ENCODE measurements at places on chromosomes 5 and 9.

DNA sequence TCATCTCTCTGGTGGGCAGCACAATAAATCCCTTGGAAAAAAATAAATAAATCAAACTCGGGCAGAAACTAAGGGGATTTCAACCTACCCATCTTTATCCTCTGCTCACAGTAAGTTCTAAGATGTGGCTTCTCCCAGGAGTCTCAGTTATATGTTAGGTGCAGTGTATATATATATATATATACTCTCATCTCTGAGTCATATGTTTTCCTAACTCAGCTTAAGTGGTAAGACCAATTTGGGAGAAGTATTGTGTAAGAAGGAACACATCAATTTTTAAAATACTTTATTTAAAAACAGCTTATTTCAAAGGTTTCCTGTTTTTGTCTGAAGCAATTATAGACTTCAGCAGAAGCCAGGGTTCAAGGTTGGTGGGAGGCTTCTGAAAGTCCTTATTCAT is 20.3 kb upstream of the OSMR start:
- DNase-seq: no peak

DNA sequence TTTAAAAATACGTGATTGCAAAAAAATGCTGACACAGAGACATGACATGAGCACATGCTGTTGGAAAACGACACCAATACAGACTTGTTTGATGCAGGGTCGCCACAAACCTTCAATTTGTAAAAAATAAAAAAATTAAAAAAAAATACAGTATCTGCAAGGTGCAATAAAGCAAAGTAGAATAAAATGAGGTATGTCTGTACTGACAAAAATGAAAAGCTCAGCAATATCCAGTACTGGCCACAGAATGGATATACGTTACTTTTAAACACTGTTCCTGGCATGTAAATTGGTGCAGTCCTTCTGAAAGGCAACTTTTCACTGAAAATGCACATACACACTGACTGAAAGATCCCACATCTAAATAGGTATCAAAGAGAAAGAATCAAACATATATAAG is 27.1 kb upstream of the C9orf40 start:
- no peak for DNase-seq

- no peak for DNase-seq
Observed at GRCh38 chr5:37869216-37869615, 29.4 kb upstream of the GDNF start.

DNA sequence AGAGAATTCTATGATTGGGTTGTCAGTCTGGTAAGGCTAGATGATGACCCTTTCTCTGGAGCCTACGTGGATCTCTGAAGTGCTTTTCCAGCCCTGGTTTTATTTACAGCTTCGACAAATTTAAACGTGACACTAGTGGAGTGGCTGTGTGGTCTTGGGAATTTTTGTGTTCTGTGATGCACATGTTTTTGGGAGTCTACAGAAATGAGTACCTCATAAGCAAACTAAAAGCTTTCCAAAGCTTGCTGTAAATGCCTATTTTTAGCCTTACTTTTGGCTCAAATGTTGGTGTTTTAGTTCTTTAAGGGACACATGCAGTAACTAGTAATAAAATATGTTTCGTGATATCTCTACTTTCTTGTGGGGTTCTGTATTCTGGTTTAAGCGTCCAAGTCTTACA is 3.3 kb downstream of the LARP1 start:
- DNase-seq: no peak

- no peak for DNase-seq
Observed at GRCh38 chr5:74618106-74618505, 22.4 kb downstream of the ENC1 start.

DNA sequence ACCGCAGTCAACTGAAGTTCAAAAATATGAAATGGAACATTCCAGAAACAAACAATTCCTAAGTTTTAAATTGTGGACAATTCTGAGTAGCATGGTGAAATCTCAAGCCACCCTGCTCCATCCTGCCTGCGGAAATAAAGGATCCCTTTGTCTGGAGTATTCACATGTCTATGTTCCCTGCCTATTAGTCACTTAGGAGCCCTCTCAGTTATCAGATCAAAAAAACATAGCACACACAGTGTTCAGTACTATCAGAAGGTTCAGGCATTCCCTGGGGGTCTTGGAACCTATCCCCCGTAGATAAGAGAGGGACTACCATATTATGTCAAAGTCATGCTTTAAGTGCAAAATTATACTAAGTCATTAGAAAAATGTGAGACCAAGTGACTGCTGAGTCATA is 300.8 kb downstream of the SEMA5A start:
- DNase-seq: no peak

DNA sequence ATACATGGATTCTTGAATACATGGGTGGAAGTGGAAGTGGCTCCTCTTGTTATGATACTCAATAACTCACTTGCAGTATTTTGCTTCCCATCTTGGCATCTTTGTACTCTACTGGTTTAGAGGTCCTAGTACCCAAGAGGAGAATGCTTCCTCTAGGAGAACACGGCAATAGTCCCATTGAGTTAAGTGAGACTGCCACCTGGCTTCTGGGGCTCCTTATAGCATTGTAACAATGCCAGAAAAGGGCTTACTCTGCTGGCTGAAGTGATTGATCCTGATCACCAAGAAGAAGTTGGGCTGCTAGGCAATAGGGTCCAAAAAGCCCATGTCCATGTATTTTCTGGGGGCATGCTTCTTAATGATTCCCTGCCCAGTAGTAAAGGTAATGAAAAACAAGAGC is 627.6 kb upstream of the SGCD start:
- DNase-seq: no peak

DNA sequence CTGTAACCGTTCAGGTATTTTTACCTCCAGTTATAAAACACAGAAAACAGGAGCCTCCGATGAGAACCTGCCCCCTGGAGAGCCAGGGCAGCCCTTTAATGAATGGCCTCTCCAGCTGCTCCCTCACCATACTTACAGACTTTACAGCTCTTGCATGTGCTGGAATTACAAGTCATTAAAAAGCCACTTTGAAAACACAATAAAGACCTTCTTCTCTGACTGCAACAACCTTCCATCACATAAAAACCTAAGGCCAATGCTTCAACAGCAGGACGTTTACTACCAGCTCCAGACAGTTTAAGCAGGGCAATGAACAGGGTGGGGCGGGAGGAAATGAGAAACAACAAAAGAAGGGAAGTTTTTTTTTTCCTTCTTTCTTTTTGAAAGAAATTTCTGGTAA is 213.8 kb downstream of the MLLT3 start:
- no peak for DNase-seq

GRCh38 chr9:27404661-27405060 is 107.7 kb upstream of the EQTN start:
- DNase-seq: peak; percentile 16

Measured in suppressor macrophage treated with lipopolysaccharide for 4 hours (primary cell).